ENCODE measurements at places on chromosomes 2 and 18.
A peak's percentile ranks its signal among the peaks of the same experiment; 100 is the strongest.

- DNase-seq: no peak
Measured at GRCh38 chr18:79384834-79385233, 10.9 kb upstream of the NFATC1 start.

DNA sequence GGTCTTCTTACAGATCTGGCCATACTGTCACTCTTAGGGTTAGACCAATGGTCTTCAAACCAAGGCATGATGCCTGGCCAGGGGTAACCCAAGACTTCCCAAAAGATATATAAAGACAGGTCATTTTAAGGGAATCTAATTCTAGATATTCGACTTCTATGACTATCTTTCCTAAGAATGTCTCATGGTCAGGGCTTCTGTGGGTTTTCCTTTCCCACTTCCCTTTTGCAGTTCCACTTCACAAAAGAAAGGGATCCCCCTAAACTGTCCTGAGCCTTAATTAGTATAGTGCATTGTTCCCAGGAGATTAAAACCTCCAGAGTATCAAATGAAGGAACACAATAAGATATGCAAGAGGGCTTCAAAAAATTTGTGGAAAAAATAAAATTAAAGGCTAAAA is 223.6 kb upstream of the SIX2 start:
- DNase-seq: no peak

GRCh38 chr2:157631861-157632260 is 3.2 kb upstream of the ACVR1C start:
- DNase-seq: no peak

DNA sequence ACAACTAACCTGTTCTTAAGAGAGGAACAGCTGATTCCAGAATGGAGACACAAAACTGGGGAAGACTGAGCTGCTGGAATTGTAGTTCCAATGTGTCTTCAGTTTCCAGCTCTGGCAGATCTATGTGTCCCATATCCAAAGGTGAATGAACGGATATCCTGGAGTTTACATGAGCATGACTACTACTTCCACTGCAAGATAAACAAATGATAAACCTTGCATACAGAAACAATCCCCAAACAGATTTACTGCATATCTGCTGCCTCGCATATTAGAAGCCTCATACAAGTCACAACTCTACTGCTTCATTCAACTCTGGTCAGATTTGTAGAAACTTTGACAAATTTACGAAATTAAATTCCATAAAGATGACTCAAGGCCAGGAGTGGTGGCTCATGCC is 15.0 kb downstream of the RTTN start:
- DNase-seq: no peak

DNA sequence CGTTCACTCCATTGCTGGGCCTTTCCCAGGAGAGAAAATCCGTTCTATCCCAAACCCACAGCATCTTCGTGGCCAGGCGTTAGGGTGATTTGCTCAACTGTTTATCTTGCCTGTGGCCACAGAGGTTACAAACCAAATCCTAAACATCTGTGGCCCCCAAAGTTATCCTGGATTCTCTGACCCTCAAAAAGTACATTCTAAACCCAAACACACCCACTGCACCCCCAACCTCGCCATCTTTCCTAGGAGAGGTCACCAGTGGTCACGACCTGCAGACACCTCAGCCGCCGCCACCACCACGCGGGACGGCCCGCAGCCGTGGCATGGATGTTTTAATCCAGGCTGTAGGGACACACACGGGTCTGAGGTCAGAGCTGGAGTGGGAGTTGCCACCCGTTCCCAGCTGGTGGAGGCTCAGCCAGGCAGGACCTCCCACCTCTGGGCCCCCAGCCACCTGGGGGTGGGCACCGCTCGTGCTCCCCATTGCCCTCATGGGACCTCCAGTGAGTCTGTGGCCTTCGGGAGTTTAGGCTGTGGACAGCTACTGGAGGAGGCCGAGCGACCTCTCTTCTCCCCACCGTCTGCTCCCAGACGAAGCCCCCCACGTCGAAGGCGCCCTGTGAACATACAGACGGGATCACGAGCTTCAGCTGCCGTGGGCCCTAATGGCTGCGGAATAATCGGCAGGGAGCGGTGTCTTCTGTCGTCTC is 72.0 kb downstream of the KCNG2 start:
- no peak for DNase-seq

DNA sequence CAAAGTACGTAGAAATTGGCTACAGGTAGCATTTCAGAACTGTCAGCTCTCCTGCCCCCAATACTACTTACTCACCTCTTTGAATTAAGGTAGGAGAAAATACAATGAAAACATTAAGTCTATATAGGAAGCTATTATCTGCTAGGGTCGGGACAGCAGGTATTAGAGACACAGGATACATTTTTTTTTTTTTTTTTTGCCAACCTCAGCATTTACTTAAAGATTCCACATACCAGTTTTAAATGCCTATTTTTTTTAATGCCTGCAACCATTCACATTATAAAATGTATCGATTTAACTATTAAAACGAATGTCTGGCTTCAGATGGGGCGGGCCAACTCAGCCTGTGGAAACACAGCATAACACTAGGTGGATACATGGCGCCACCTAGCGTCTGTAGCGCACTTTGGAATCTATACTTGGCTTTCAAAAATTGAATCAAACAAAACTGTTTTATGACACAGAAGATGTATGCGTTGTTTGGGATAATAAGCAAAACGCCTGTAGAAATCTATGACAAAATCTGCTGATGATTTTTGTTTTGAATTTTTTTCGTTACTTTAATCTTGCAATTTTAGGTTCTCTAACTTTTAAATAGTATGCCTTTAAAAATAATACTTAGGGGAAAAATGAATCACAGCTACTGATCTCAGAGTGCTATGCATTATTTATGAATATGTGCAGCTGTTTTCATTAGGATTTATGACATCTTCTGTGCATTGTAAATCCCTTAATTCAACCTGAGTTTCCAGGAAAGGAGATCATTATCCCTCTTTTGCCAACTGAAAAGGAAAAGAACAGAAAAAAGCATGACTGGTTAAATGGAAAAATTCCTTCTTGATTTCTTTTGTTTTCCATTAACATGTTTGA is 261.0 kb downstream of the NYAP2 start:
- peak; percentile 72 for DNase-seq

GRCh38 chr2:201465524-201465971 is 14.0 kb downstream of the STRADB start:
- DNase-seq: no peak

GRCh38 chr18:76402026-76402990 is 92.7 kb downstream of the ZNF516 start:
- DNase-seq: no peak

- DNase-seq: no peak
Measured at GRCh38 chr18:25175558-25176517, 176.1 kb downstream of the ZNF521 start.

DNA sequence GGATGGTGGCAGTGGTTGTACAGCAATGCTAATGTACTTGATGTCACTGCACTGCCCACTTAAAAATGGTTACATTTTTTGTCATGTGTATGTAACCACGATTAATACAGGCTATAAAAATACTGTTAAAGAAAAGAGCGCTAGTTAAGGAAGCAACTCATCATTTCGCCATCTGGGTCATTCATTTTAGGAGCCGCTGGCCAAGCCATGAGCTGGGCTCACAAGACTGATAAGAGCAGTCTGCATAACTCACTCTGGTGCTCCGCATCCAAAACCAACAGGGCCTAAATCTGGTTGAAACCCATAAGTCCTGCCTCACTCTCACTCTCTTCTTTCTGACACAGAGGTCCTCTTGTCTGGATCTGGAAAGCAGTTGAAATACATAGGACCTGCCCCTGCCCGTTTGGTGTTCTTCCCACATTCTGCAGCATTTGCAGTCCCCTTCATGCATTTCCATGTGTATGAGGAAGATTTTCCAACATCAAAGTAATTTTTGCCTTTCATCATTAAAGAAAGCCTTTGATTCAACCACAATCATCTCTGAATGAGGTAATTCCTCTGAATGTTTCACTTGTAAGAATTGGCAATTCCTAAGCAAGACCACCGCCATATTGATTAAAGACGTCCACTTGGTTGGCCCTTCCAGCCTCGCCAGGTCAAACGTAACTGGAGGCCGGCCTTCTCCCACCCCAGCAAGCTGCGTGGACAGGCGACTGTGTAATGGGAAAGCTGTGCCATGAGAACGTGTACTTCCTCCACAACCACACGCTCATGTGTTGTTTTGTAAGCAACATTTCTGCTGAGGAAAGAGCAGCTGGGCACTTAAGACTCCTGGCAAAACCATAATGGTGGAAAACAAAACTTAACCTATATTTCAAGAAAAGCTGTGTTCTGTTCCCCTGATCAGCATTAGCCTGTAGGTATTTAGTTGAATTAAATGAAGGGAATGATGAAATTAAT is 112.2 kb downstream of the VAPA start:
- no peak for DNase-seq

- DNase-seq: no peak
Measured at GRCh38 chr18:3810296-3810695, 360.3 kb downstream of the TGIF1 start.
